Occipital lobe (tissue), 3 donors: ENCODE measurements at places on chromosomes 4 and X. TPM values are rescaled to one million over a fixed set of nuclear protein-coding genes. Genes with fewer than 3 reads are reported as not detected.

The SPANXA1 gene
- not detected for total RNA-seq

The LUZP4 gene
- total RNA-seq: not detected

The NXF2 gene
- total RNA-seq: not detected

The PABPC1L2A gene
- 0.78 TPM for total RNA-seq

The CSAG3 gene
- not detected for total RNA-seq

The HTRA3 gene
- total RNA-seq: 1.2 TPM

The SPANXD gene
- total RNA-seq: not detected

The GLRB gene
- 51.5 TPM for total RNA-seq

The GABRG1 gene
- 49.9 TPM for total RNA-seq

The GPR50 gene
- total RNA-seq: not detected

The DGKK gene
- 0.47 TPM for total RNA-seq

The GABRA4 gene
- 50.4 TPM for total RNA-seq

The TENM3 gene
- total RNA-seq: 44.9 TPM

The DMP1 gene
- 0.16 TPM for total RNA-seq

The PFKFB1 gene
- not detected for total RNA-seq
